ENCODE measurements at places on chromosomes 5 and 9.

DNA sequence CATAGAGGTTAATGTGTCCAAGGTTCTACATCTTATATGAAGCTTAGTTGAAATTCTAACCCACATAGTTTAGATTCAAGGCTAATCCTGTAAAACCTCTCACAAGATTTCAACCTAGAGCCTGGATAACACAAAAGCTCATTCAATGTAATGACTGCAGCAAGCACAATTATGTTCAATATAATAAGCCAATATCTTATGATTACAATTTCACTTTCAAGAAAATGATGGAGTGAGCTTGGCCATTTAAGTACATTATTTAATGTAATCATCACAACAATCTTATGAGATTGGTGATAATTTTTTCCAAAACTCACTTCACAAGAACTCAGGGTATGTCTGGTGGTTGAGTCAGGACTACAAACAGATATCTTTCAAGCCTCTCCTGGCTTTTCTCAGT, 1140.8 kb upstream of the WWC1 start:
- DNase-seq: no peak

DNA sequence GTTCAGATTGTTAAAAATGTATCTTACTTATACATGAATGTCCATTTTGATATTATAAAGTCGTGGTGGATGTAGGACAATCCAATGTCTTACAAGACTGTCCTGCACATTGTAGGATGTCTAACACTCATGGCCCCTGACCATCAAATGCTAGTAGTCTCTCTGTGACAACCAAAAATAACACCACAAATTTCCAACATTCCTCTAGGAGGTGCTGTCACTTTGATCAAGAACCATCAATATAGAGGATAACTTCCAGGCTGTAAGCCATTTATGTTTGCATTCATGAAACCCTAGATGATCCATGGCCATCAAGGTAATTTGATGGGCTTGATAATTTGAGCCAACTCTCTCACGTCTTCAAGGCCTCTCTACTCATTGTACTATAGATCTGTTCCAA, 20.5 kb upstream of the ZFR start:
- DNase-seq: no peak

- DNase-seq: no peak
Observed at GRCh38 chr5:103271570-103272289, 13.2 kb downstream of the MACIR start.

DNA sequence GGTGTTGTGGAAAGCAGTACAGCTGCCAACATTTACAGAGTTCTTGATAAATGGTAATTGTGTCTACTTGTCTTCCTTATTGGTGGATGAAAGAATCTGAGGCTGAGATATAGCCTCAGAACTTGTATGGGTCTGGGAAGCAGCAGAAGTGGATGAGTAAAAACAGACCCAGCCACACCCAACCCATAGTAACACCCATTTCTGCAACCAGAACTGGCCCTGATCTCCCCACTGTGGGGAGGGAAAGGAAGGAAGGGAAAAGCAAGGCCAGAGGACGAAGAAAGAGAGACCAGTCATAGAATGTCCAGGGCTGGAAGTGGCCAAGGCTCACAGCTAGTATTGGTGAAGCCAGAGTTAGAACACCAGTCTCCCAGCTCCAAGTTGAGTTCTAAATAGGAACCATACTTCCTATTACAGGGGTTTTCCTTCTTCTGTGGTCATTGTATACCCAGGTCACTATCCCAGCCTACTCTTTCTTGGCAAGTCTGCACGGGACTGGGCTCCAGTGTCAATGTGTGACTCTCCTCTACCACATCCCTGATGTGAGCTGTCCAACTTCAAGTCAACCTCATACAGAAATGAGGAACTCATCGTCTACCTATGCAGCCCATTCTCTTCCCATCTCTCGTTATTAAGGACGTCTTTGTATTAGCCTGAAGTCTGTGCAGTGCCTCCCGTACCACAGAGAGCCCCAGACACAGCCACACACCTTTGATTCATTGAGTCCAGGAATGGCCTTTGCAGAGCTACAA, 35.9 kb downstream of the ITK start:
- DNase-seq: no peak

GRCh38 chr5:92337772-92338234, 954.7 kb upstream of the ARRDC3 start:
- no peak for DNase-seq

- DNase-seq: no peak
Observed at GRCh38 chr5:177440990-177441780, 5.4 kb upstream of the PRR7 start.

DNA sequence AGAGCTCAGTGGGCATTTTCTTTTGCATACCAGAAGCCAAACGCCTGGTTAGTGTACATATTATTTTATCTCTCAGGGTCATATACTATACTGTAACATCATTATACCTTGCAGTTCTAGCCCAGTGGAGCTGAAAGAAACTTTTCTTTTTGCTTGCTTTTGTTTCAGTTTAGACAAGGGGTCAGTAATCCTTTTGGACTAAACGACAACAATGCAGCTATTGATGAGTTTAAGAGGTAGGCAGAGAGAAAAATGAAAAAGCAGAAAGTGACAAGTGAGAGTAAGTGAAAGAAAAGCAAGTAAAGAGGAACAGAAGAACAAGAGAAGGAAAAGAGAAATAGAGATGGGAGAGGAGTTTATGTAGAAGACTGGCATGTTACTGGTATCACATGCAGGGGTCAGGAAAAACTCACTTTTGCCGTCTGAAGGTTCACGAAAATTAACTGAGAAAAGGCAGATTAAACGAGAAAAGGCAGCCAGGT, 47.4 kb upstream of the TENT2 start:
- DNase-seq: no peak

GRCh38 chr5:34037726-34038125, 5.3 kb downstream of the C1QTNF3 start:
- no peak for DNase-seq

DNA sequence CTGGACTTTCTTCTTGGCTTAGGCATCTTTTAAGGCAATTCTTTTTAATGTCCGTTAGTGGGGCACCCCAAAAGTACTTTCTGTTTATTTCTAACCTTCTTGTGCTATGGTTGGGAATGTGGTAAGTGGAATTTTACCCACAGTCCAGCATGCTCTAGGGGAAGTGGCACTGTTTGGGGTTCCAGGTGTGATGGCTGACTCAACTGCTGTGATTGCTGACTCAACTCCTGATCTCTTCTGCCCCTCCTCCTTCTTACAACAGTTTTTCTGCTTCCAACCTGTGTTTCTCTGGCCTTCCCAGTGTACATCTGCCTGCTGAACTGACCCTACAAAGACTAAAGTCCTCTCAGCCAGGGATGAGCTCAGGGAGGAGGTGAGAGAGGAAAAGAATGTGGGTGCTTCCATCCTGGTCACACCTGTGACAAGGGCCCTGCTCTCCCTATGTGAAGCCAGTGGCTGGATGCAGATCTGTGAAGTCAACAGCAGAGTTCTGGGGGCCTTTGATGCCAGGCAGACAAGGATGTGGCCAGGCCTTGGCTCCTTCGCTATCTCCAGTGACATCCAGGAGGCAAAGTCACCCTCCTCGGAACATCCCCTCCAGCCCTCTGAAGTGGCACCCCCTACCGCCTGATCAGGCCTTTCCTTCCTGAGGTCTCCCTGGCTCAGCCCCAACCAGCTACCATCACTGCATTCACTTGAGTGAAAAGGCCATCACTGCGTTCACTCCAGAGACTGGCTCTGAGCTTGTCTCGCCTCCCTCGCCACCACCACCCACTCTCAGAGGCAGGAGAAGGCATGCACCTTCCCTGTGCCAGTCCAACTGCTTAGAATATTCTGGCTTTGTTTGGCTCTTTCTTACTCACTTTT, 72.2 kb downstream of the C5orf15 start:
- DNase-seq: no peak

DNA sequence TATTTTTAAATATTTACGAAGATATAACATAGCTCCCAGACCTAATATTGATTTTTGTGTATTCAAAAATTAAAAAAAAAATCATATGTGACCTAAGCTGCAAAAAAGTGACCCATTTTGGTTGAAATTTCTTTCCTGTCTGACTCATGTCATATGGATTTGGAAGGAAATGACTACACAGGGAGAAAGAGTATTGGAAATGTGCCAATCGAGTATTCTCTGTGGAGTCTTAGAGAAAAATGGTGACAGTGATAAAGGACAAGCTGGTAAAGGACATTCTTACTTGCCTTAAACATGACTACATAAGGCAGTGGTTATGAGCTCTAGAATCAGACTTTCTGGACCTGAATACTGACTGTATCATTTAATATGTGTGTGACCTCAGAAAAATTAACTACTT, 262.9 kb upstream of the PTPRD start:
- no peak for DNase-seq

DNA sequence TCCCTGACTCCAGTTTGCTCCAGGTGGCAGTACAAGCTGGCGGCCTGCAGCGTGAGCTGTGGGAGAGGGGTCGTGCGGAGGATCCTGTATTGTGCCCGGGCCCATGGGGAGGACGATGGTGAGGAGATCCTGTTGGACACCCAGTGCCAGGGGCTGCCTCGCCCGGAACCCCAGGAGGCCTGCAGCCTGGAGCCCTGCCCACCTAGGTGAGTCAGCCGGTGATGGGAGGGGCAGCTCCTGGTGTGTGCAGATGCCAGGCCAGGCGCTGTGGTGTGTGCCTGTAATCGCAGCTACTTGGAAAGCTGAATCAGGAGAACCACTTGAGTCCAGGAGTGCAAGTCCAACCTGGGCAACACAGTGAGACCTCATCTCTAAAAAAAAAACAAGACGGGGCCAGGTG, 10.0 kb upstream of the CACFD1 start:
- DNase-seq: no peak

DNA sequence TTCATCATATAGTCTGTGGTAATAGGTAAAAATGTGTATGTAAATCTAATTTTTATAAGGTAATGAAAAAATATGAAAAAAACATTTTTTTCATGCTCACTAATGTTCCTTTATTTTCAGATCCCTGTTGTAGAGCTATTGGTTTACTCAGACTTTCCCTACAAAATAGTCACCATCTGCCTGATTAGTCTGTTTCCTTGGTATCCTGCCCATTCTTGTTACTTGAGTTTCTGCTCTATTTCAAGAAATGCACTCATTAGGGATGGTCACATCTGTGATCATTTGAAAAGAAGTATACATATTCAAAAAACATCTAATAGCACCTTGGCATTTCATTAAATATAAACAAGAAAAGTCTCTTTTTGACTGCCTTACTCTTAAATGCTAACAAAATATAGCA, 21.6 kb upstream of the RASA1 start:
- DNase-seq: no peak

- DNase-seq: no peak
Observed at GRCh38 chr9:123302348-123303214, 34.2 kb upstream of the STRBP start.

DNA sequence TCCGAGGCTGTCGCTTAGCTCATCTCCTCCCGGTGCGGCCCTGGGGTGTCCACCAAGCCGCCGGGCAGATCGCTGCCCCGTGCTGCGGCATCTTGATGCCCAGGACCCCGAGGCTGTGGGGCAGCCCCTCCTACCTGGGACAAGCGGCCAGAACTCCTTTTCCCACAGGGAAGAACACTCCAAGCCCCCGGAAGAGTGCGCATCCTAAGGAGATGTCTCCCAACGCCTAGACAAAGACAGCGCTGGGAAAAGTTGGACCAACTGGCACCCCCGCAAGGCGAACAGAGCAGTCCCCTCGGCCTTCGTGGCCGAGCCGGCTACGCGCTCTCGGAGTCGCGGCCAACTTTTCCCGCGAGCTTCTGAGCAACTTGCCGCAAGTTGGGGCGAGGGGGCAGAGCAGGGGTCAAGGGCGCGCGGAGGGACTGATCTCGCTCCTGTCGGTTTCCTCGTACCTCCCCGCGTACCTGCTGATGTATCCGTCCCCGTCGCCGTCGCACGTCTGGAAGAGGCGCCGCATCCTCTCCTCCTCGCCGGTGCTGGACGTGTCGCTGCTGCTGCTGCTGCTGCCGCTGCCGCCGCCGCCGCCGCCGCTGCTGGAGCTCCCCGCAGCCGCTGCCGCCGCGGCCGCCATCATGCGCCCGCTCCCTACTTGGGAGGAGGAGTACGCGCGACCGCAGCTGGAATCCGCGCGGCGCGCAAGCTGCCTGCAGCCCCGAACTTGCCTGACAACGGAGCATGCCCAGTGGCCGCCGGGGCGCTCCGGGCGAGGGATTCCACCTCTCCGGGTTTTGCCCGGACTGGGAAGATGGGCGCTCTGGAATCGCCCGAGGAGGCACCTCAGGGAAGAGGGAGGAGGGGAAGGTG, at the start of gene MCC:
MCC (minus strand) TSS at position 673 of the 864 bp plus-strand sequence.
- peak; percentile 60 for DNase-seq

DNA sequence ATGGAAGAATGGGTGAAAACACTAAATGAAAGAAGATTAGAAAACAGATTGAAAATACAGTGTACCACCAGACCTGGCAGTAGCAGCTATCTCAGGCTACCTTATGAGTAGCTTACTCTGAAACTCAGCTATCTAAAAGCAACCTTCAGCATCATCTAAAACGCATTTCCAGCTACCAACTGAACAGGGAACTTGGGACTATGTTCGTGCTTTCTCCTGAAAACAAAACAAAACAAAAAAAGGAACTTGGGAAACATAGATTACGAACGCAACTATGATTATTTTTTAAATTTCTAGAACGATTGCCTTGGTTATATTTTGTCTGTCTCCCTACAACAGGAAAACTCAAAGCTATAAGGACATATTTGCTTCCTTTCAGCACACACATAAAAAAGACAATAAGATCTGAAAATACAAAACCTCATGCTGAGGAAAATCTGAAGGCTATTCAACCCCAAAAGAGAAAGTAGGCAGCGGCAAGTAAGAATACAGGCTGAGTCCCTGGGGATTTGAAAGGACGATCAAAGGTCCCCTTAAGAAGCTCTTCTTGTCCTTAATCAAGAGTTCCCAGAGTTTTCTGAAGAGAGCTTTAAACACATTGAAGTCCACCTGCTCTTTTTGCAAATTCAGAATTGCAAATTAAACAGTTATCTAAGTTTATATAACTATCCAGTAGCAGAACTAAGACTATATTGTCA, 53.4 kb downstream of the OR2K2 start:
- no peak for DNase-seq

DNA sequence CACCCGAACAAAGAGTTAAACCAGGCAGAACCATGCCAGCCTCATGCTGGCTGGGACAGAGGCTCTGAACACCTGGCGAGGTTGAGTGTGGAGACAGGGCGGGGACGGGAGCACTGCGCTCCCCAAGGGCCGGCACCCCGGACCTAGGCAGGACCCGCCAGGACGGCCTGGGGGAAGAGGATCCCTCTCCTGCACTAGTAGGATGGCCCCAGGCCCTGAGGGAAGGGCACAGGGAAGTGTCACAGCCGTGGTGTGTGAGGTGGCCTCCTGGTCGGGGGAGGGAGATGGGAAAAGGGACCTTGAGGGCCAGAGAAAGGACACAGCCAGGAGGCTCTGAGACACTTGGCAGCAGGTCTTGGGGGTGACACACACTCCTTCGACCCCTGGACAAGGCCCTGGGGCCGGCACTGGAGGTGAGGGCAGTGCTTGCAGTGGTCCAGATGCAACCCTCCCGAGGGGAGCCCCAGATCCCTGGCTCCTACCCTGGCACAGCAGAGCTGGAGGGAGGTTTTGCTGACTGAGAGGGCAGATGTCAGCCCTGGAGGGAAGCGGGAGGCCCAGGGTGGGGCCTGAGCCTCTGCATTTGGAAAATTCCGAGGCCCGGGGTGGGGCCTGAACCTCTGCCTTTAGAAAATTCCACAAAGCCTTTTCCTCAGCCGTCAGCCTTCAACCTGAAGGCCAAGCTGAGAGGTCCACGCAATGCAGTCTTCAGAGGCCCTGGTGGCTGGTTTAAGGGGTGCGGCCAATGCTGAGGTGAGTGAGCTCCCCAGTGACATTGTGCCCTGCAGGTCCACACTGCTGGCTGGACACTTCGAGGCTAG, 24.8 kb upstream of the TERT start:
- no peak for DNase-seq

All from stimulated activated CD4-positive, alpha-beta T cell treated with anti-CD3 and anti-CD28 coated beads, Interleukin-2, amount 100 ng/mL, for 24 hours (primary cell).